ENCODE measurements at places on chromosomes 5 and 9.

GRCh38 chr9:98010445-98010844, 27.3 kb downstream of the ANP32B start:
- no peak for DNase-seq

- no peak for DNase-seq
Observed at GRCh38 chr5:10745133-10745532, 15.9 kb downstream of the DAP start.

GRCh38 chr9:2565676-2566340, 55.8 kb upstream of the VLDLR start:
- no peak for DNase-seq

DNA sequence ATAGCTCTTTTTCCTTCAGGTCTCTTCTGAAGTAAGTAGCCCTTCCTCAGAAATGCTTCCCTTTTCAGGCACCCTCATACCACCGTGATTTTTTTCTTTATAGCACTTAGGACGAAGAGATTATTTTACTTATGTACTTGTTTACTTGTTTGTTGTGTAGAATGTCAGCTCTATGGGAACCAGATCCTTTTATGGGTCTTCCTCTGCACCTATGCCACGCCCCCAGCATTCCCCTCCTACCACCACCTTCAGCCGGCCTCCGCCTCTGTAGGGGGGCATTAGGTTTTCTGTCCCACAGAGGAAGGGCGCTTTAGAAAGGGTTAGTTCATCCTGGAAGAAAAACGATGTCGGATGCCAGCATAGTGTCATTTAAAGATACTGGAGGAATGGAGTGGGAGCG, 1.8 kb downstream of the CDKN2B-AS1 start:
- no peak for DNase-seq

- DNase-seq: no peak
Observed at GRCh38 chr5:83740741-83741140, 20.1 kb upstream of the HAPLN1 start.

DNA sequence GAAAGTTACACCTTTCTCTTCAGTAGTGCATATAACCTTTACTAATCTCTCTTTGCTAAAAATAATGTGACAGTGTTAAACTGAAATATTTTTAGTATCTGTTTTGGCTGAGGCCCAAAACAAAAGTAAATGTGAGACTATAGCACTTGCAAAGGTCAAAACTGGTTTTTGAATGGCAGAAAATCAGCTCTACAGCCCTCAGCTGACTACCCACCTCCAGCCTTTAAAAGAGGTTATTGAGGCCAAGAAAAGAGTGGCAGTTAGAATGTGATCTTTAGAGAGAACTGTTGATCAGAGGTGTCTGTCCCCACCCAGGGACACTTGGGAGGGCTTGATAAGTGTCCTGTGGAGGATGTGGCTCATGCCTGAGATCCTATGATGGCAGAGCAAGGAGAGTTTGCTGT, 30.9 kb downstream of the PRKACG start:
- no peak for DNase-seq

DNA sequence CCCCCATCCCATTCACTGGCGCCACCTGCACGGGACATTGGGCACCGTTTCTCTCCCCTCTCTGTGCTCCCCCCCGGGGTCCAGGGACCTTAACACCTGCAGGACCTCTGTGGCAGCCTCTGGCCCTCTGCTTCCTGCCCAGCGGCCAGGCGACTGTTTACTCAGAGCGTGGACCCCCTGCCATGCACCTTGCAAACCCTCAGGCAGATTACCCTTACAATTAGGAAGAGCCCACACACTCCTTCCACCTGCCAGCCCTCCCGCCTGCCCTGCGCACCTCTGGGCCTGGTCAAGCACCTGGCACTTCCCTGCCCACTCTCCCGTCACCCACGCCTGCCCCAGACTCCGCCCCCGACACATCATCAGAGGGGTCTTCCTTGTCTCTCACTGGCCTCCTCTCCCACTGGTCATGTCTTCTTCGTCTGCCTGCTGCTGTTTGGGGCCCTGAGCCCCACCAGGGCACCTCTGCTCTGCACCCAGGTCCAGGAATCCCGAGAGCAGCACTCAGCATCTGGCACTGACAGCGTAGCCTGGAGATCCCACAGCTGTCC, 281.3 kb upstream of the IRX4 start:
- DNase-seq: no peak

DNA sequence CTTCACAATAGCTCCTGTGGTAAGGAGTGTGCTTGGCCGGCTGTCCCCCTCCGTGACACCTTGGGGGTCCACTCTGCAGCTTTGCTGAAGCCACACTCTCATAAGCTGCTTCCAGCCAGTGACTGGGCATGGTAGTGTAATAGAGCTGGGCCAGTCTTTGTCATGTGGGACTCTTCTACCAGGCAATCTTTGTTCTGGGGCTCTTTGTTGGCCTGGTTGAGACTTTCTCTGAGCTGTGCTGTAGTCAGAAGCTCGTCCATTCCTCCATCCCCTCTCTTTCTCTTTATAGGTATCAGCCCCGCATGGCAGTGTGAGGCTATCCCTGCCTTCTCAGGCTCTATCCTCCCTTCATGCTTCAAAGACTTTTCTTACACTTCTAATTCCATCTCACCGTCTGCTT, 25.7 kb downstream of the CARD6 start:
- no peak for DNase-seq

- no peak for DNase-seq
Observed at GRCh38 chr5:117881426-117882230, 1106.7 kb downstream of the DTWD2 start.

DNA sequence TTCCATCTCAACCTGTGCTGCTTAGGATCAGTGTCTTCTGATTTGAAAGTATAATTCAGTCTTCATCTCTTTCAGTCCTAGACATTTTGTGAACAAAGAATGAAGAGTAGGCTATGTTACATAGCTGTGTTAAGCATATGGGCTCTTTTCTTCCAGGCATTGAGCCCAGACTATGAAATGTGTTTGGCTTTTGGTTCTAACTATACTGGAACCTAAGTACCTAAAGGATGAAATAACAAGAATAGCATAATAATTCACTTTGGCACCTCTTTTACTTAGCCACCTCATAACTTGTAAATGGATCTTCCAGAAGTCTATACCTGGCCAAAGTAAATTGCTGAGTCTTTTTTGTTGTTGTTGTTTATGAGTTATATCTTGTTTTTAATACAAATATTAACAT, 71.4 kb downstream of the SLF1 start:
- DNase-seq: no peak

DNA sequence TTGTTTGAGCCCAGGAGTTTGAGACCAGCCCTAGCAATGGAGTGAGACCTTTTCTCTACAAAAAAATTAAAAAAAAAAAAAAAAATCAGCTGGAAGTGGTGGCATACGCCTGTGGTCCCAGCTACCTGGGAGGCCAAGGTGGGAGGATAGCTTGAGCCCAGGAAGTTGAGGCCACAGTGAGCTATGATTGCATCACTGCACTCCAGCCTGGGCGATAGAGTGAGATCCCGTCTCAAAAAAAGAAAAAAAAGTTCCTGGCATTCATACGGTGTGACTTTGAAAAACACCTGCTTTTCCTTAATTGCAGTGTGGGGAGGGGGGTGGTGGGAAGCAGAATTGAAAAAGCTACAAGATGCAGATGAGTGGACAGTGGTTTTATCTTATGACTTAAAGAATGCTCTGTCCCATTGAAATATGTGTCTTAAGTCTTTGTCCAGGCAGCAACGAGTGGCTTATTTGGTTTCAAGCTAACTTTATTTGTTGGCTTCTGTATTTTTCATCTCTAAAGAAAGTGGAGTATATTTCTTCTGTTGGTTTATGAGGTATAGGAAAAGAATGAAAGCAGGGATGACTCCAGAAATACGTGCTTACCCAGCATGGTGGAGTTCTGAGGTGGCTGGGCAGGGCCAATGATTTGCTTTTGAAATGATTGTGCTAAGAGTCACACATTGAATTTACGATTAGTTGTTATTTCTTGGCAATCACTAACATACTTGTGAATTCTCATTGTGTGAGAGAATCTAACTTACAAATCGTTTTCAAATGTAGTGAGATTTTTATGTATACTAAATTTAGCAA, 27.8 kb downstream of the ROPN1L start:
- no peak for DNase-seq

- DNase-seq: no peak
Observed at GRCh38 chr5:177133853-177134696, 502 bp downstream of the NSD1 start.

DNA sequence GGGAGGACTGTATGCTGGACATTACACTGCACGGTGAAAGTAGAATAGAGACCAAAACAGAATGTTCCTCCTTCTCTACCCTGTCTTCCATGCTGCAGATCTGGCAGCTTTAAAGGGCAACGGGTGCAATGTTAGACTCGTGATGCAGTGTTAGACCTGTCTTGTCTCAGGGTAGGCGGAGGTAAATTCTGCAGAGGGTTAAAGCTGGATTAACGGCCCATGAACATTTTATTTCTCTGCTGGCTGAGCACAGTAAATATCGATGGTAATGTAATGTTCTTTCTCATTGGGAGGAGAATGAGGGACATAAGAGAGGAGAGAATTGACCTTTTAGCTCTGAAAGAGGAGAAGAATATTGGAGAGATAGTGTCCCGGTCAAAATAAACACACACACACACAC, 178.9 kb downstream of the NMUR2 start:
- no peak for DNase-seq

- DNase-seq: no peak
Observed at GRCh38 chr5:111902436-111902835, 145.4 kb upstream of the NREP start.

DNA sequence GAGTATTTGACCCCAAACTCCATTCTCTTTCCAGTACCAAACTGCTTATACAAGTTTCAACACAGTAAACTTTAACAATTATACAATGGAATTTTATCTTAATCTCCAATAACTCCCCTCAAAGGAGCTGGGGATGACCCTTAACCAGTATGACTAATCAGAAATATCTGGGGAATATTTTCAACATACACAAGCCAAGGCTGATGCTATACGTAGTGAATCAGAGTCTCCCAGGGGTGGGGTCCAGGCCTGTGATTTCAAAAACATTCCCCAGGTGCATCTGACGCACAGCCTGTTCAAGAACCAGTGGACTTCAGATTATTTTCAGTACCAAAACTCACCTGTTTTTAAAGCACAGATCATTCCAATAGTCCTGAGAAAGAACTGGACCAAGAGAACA, 11.8 kb upstream of the SEMA5A start:
- no peak for DNase-seq

DNA sequence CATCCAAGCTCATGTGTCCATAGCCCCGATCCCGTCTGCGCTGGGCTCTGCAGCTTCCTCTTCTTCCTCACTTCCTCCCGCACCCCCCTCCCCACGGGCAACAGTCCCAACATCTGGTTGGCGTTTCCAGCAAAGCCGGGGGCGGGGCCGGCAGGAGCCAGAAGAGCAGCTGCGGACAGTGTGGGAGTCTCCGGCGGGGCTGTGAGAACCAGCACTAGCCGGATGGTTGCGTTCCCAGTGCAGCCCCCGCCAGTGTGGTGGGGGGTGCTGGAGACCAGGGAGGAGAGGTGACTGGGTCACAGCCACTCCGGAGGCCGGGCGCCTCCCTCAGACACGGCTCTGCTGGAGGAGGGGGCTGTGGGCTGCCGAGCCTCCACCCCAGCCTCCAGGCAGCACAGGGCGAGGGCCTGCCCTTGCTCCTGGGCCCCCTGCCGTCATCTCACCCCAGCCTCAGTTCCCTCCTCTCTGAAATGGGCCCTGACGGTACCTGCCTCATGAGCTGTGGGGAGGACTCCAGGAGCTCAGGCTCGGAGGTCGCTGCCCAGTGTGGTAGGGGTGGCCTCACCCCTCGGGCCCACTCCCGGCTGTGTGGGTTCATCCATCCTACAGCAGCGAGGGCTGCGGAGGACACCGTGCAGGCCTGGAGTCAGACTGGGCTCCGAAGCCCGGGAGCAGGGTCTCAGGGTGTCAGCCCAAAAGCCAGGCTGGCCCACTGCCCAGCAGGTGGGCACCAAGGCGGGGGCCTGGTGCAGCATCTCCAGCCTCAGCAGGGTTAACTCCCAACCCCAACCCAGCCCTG, 41.5 kb upstream of the NOTCH1 start:
- DNase-seq: no peak

DNA sequence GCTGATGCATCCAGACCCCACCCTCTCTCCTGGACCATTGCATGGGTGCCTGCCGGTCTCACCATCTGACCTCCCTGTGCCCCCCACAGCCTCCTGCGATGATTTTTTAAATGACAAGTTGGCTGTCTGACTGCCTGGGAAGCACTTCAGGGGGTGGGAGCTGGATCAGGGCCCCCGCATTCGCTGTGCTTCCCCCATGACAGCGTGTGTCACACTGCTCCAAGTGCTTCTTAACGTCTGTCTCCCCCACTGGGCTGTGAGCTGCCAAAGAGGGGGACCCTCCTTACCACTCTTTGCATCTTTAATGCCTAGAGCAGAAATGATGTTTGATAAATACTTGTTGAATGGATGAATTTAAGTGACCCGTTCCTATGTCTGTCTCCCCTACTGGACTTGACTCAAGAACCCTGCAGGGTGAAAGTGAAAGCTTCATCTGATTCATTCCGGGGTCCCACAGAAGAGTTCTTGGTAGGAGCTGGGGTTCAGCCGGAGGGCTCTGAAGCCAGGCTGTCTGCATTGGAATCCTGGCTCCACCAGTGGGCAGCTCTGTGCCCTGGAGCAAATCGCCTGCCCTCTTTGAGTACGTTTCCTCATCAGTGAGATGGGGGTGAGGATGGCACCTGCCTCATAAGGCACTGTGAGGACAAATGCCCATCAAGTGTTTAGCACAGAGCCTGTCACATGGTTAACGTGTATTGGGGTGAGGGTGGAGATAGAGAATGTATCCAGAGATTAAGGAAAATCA, 7.6 kb upstream of the EGR1 start:
- no peak for DNase-seq

GRCh38 chr9:75128535-75128934, 40.2 kb downstream of the OSTF1 start:
- no peak for DNase-seq

DNA sequence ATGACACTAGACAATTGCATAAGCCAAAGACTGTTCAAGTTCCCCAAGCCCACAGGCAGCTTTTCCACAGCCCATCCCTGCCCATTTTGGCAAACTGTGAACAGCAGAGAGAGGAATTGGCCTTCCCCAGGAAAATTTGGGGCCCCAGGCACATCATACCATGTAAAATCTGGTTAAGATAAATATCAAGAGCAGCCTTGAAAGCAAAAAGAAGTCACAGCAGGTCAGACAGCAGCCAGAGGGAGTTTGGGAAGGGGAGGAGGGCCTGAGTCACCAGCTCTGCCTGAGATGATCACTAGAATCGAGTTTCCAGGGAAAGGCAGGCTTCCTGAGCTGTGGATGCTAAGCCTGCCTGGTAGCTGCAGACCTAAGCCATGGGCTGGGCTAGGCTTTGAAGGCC, 179.2 kb downstream of the RFK start:
- DNase-seq: no peak

- DNase-seq: no peak
Observed at GRCh38 chr9:20023961-20024571, 235.2 kb upstream of the SLC24A2 start.

GRCh38 chr5:87116825-87117512, 150.7 kb upstream of the RASA1 start:
- no peak for DNase-seq
